CD8-positive, alpha-beta memory T cell (primary cell): ENCODE measurements at places on chromosomes 3 and 15.

GRCh38 chr15:68572921-68573320 is 5.9 kb upstream of the CORO2B start:
- no peak for DNase-seq

GRCh38 chr3:193777524-193777923 is 184.5 kb downstream of the OPA1 start:
- no peak for DNase-seq

DNA sequence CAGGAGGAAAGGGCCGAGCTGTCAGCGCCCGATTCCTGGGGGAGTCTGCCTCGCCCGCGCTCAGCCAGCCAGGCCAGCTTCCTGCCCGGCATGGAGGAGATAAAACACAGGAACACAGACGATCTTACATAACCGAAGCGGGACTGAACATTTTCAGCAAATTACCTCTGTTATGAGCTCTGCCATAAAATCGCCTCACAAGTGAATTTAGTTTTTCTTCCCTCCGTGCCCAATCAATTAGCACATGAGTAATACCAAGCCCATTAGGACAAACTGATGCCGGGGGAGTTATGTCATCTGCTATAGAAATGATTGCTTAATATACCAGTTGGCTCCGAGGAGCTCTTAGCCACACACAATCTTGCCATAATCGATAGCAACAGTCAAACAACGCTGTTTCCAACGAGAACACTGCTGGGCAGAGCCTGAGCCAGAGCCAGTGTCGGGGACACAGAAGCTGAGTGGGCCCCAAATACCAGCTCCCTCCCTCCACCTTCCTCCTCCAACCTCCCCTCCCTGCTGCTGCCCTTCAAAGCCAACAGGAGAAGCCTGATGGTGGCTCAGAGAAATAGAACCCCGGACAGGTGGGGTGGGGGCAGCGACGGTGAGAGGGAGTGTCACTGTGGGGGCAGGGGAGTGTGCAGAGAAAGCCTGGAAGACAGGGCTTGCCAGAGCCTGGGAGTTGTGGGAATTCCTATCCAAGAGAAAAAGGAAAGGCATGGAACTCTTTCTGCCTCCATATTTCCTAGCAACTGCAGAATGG is 279.4 kb upstream of the TLE3 start:
- no peak for DNase-seq

- DNase-seq: no peak
Observed at GRCh38 chr3:96994988-96995387, 180.6 kb downstream of the EPHA6 start.

DNA sequence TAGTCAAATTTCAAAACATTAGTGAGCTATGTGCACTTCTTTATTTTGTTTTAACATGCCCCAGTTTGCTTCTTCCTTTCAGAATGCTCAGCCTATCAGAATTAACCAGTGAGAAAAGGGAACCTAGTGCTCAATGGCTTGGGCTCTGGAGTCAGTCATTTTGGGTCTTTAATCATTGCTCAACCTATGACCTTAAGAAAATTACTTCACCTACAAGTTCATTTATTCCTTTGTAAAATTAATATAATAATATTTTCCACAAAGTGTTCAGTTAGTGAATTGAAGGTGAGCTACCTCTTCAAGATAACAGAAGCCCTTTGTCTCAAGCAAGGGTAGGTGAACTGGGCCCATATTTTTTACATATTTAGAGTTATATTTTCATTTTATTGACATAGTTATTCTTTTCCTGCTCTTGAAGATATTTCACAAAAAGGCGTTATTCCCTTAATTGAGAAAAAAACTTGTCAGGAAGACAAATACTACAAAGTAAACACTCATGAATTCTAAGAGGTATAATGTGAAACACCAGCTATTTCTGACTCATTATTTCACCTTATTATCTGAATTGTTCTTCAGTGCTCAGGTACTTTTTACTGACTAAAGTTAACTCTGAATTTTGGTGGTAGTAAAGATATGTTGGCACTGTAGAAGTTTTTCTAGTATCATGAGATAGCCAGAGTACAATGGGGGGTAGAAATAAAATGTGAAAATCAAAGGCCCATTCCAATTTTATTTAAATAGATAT is 415.5 kb downstream of the NAALADL2 start:
- no peak for DNase-seq

DNA sequence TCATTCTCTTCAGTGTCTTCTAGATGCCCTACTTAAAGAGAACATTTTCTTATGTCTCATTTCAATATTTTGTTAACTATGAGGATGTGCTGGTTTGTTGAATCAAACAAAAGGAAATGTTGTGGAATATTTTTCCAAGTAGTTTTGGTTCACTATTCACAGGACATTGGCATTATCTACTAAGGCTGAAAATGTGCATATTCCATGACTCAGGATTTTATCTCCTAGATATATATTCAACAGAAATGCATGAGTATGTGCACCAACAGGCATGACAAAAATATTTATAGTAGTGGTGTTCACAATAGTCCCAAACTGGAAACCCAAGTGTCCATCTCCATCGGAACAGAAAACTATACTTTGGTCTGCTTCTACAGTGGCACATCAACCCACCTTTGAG is 16.7 kb upstream of the NR1I2 start:
- no peak for DNase-seq
